ENCODE measurements at places on chromosomes 6 and 20. TPM values are rescaled to one million over a fixed set of nuclear protein-coding genes. Genes with fewer than 3 reads are reported as not detected.

The BICRAL gene
- total RNA-seq: 7.6 TPM

The CASS4 gene
- total RNA-seq: 0.04 TPM

The ECI2 gene
- 79.6 TPM for total RNA-seq

The FLRT3 gene
- total RNA-seq: 0.92 TPM

- H3K4me3 ChIP-seq: no peak overlapping the region
- no peaks in the 10 kb centered on the region for H3K27me3 ChIP-seq
- H3K4me1 ChIP-seq: no peaks in the 10 kb centered on the region
- DNase-seq: no peak
- H3K27ac ChIP-seq: no peak overlapping the region
- H3K36me3 ChIP-seq: no peaks in the 10 kb centered on the region
These were observed 73.7 kb downstream of the AFG1L start for GRCh38 chr6:108368431-108369030.

DNA sequence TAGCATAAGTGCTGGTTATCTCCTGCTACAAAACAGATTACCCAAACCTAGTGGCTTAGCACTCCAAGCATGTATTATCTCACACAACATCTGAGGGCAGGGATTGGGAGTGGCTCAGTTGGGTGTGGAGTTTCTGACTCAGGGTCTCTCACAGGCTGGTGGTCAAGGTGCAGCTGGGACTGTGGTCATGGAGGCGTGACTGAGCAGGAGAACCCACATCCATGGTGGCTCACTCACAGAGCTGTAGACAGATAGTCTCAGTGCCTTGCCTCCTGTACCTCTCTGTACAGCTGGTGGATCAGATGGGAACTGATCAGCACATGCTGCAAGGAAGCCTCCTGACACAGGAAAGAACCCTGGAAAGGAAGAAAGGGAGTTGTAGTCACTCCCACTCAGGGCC lies 83.1 kb upstream of the CST7 start:
- no peaks in the 10 kb centered on the region for H3K27me3 ChIP-seq
- no peak for DNase-seq
- no peaks in the 10 kb centered on the region for H3K36me3 ChIP-seq
- no peaks in the 10 kb centered on the region for H3K4me1 ChIP-seq
- H3K27ac ChIP-seq: no peak overlapping the region

- H3K27me3 ChIP-seq: no peaks in the 10 kb centered on the region
- H3K27ac ChIP-seq: peak overlapping the region; percentile 33
- no peak overlapping the region for H3K4me3 ChIP-seq
- no peaks in the 10 kb centered on the region for H3K36me3 ChIP-seq
These were observed 223.2 kb upstream of the ECI2 start for GRCh38 chr6:4358414-4359107.

DNA sequence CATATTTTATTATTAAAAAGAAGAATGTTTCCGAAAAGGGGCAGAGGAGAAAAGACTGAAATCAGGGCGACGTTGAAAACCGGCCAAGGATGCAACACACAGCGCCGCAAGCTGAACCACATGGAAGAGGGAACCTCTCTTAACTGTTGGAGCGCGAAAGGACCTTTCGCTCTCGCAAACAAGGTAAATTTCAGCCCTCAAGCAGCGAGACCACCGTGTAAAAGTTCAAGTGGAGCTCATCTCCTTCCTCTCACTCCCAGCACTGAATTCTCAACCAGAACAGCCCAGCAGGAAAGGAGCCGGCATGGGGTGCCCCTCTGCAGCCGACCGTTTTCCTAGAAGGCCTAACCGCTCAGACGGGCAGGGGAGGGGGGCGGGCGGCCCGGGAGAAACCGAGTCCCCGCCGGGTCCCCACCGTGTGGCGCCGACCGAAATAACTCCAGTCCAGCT lies 621 bp downstream of the GPR63 start:
- no peaks in the 10 kb centered on the region for H3K36me3 ChIP-seq
- H3K4me1 ChIP-seq: no peaks in the 10 kb centered on the region
- peak overlapping the region; percentile 65 for H3K4me3 ChIP-seq

DNA sequence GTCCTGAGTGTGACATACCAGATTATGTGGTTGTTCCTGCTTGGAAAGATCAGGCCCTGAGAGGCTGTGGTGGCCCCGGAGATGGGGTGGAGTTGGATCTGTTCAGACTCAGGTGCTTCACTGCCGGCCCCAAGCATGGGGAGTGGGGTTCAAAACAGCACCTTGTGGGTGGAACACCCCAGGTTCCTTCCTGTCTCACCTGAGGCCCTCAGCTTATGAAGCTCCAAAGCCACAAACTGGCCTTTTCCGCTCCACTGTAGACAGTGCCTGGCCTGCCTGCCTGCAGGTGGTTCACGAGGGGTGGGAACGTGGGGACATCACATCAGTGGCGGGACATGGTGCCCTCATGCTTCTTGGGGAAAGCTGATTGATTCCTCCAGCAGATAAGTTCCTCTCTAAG lies 146.4 kb downstream of the TAF4 start:
- no peaks in the 10 kb centered on the region for H3K4me1 ChIP-seq
- no peaks in the 10 kb centered on the region for H3K27me3 ChIP-seq
- no peak for DNase-seq
- H3K4me3 ChIP-seq: no peak overlapping the region
- no peaks in the 10 kb centered on the region for H3K36me3 ChIP-seq

- DNase-seq: no peak
- H3K27ac ChIP-seq: no peak overlapping the region
- peaks cover 6% of the 10 kb centered on the region for H3K4me1 ChIP-seq
- no peaks in the 10 kb centered on the region for H3K36me3 ChIP-seq
These were observed 144.6 kb downstream of the MTHFD1L start for GRCh38 chr6:151010071-151010470.

- no peak overlapping the region for H3K4me3 ChIP-seq
- H3K4me1 ChIP-seq: no peaks in the 10 kb centered on the region
- H3K27ac ChIP-seq: no peak overlapping the region
- no peaks in the 10 kb centered on the region for H3K27me3 ChIP-seq
- H3K36me3 ChIP-seq: no peaks in the 10 kb centered on the region
- DNase-seq: no peak
These were observed 71.8 kb upstream of the TMEM181 start for GRCh38 chr6:158488065-158488464.

DNA sequence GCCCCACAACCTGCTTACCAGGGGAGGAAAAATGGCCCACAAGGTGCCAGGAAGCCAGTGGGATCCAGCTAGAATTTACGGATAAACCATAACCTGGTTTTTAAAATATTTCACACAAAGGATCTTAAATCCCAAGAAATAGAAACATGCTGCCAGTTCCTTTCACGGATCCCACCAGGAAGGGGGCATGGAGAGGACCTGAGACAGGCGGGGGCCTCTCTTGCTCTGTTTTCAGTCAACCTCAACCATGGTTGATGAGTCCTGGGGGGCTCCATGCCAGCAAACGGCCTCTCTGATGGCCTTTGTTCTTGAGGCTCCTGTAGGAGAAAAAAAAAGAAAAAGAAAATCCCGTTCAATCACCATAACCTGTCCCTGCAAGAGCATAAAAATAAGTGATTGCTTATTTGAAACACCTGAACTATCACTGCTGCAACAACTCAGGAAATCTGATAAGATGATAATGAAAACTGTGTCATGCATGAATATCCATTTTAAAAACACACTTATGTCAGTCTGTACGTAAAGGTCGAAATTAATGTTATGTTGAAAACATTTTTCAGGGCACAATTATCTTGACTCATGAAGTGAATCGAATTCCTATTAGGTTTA lies 125.8 kb upstream of the CST7 start:
- no peak overlapping the region for H3K27ac ChIP-seq
- no peaks in the 10 kb centered on the region for H3K4me1 ChIP-seq
- no peak overlapping the region for H3K4me3 ChIP-seq
- H3K36me3 ChIP-seq: no peaks in the 10 kb centered on the region
- no peak for DNase-seq

Data from pancreas (tissue), 10 donors.